Naive B cell (primary cell): ENCODE measurements at places on chromosomes 1 and 21. TPM values are rescaled to one million over a fixed set of nuclear protein-coding genes. Genes with fewer than 3 reads are reported as not detected.

The CFAP410 gene
- polyA plus RNA-seq, result 38.5 TPM

The MMEL1 gene
- 8.5 TPM for polyA plus RNA-seq

The CHIT1 gene
- polyA plus RNA-seq, result 0.43 TPM

- no peak for DNase-seq
Measured at GRCh38 chr1:85328713-85329397, 52.4 kb upstream of the BCL10 start.

DNA sequence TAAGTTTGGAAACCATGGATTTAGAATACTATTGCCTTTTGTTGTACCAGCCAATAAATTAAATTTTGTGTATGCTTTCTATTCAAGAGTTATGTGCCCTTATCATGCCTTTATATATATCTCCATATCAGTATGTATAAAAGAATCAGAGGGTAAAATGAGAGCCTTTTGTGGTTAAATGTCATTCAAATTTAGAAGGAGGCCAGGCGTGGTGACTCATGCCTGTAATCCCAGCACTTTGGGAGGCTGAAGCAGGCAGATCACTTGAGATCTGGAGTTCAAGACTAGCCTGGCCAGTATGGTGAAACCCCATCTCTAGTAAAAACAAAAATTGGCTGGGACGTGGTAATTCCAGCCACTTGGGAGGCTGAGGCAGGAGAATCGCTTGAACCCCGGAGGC, 88.9 kb downstream of the XPR1 start:
- DNase-seq, result no peak
